ENCODE measurements at places on chromosomes 5 and 9.

- no peak for DNase-seq
Measured at GRCh38 chr5:123665822-123666371, 153.9 kb downstream of the CSNK1G3 start.

DNA sequence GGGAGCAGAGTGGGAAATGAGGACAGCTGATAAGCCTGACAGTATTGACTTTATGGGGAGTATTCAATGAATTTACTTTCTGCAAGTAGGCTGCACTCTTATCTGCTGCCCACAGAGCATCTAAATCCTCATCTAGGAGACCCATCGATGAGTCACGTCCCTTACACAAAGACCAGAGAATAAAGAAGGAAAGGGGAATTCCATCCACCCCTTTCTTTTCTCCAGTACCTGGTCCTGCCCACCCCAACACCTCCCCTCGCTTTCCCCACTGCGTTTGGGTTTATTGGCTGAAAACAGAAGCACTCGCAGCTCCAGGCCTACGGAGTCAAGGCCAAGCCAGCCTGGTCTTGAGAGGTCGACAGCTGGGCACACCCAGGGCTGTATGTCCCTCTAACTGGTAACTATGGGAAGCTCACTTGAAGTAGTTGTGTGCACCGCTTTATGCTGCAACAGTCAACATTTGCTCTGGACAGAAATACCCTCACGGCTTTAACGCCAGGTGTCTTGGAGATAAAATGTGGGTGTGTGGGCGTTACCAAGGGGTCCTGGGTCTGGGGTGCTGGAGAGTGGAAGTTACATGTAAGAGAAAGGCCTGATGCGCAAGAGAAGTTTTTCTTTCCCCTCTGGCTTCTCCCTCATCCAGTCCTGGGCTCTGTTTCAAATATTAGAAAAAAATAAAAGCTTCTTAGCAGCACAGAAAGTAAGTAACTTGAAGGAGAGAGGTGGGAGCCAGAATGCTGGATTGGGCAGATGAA is 14.5 kb upstream of the TAL2 start:
- DNase-seq, result no peak

DNA sequence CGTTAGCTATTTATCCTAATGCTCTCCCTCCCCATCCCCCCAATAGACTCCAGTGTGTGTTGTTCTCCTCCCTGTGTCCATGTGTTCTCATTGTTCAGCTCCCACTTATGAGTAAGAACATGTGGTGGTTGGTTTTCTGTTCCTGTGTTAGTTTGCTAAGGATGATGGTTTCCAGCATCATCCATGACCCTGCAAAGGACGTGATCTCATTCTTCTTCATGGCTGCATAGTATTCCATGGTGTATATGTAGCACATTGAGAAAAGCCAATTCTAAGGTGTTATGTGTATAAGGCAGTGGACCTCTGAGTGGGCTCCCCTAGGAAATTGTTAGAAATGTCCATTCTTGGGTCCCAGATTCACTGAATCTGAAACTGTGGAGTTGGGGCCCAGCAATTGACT is 103.1 kb upstream of the MYO10 start:
- no peak for DNase-seq

GRCh38 chr5:1481266-1481958 is 36.2 kb upstream of the SLC6A3 start:
- no peak for DNase-seq

- DNase-seq, result no peak
Measured at GRCh38 chr9:124348831-124349230, 66.4 kb downstream of the PSMB7 start.

- no peak for DNase-seq
Measured at GRCh38 chr9:80125731-80126264, 554.0 kb downstream of the TLE4 start.
